ENCODE measurements at places on chromosomes 4 and X.

GRCh38 chrX:22339459-22339858, 66.7 kb downstream of the CBLL2 start:
- DNase-seq, result no peak

- no peak for DNase-seq
These were observed 312.8 kb upstream of the EPHA5 start for GRCh38 chr4:65983061-65983460.

GRCh38 chr4:169698331-169698730, 59.4 kb downstream of the HPF1 start:
- no peak for DNase-seq

GRCh38 chr4:47068986-47069385, 37.6 kb downstream of the GABRB1 start:
- no peak for DNase-seq

GRCh38 chrX:9072281-9072680, 38.4 kb upstream of the FAM9B start:
- DNase-seq, result no peak

GRCh38 chrX:134601240-134601765, 57.0 kb downstream of the PLAC1 start:
- no peak for DNase-seq

DNA sequence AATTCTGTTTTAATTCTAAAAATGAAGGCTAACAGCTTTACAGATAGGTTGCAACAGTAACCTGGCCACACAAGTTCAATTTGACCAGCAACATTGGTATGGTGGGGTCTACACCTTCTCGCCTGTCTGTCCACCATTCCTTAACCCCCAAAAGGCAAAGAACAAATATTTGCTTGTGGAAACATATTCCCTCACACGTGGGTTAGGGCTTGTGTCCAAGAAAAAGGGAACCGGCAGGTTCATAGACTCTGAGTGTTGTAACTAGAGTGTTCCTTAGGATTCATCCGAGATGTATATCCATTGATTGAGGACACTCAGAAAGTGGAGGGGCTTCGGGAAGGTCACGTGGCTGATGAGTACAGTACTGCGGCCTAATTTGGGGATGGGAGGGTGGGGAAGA, 54.1 kb downstream of the C4orf51 start:
- DNase-seq, result no peak

GRCh38 chr4:80711956-80712355, 318.6 kb upstream of the BMP3 start:
- DNase-seq, result no peak

- DNase-seq, result no peak
These were observed 386.6 kb upstream of the AADAT start for GRCh38 chr4:170476351-170476750.

GRCh38 chr4:26261405-26261804, 59.4 kb upstream of the RBPJ start:
- DNase-seq, result no peak

- DNase-seq, result no peak
These were observed 148.9 kb downstream of the MAML3 start for GRCh38 chr4:140004922-140005627.

DNA sequence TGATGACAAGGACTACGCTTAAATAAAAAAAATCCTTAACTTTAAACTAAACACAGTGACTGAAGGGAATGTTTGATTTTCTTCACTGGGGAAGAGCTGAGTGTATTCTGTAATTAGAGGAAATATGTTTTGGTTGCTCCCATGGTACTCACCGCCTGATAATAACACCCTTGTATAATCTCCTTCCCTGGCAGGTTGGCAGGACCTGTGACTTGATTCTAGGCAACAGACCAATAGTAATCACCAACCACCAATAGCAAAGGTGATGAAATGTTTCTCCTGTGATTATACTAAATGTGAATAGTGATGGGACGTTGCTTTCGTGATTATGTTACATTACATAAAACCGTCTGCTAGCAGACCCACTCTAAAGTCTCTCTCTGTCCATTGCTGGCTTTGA, 536.8 kb upstream of the CPEB2 start:
- DNase-seq, result no peak

DNA sequence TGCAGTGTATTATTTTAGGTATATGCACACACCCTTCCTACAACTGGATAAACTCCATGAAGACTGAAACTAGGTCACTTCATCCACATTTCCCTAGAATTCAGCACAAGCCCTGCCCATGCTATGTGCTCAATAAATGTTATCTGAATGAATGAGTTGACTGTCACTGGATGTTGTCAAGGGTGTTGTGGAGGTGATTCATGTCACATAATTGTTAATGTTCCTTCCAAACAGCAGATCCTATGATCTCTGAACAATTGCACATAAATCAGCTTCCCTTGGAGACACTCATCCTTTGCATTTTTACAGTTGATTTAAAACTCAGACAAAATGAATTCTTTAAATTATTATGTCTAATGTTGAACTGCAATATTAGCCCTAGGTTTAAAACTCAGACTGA, 154.7 kb downstream of the TSPAN5 start:
- DNase-seq, result no peak

DNA sequence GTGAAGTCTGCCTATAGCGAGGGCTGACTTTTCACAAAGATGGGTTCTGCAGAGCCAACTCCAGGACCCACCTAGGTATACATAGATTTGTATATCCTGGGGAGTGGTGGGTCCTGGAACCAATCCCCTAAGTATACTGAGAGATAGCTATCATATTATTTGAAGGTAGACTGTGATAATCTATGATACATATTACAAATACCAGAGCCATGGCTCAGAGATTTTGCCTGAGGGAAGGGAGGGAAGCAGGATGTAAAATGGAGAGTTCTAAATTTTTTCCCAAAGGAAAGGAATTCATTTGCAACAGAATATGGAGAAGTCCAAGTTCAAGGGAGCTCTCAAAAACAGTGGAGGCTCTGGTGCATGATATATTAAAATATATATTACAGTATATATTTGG, 7.2 kb downstream of the TCEAL3 start:
- no peak for DNase-seq

- no peak for DNase-seq
These were observed 444.3 kb upstream of the ATOH1 start for GRCh38 chr4:93384241-93384640.

GRCh38 chr4:17562157-17562556, 14.8 kb upstream of the LAP3 start:
- DNase-seq, result no peak

DNA sequence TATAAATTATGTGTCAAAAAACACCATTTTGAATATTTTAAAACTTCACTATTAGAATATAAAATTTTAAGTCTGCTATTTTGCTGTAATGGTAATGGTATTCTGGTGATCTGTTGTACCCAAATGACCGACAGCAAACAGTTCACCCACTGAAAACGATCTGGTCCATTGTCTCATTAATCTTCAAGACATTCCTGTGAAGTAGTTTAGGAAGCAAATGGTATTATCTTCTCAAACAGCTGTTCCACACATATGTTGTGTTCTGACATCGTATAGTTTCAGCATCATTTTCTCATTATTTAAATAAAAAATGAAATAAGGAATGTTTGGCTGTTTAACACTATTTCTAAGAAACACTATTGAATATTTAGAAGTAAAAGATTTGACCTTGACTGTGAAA, 98.1 kb downstream of the WWC2 start:
- DNase-seq, result no peak

DNA sequence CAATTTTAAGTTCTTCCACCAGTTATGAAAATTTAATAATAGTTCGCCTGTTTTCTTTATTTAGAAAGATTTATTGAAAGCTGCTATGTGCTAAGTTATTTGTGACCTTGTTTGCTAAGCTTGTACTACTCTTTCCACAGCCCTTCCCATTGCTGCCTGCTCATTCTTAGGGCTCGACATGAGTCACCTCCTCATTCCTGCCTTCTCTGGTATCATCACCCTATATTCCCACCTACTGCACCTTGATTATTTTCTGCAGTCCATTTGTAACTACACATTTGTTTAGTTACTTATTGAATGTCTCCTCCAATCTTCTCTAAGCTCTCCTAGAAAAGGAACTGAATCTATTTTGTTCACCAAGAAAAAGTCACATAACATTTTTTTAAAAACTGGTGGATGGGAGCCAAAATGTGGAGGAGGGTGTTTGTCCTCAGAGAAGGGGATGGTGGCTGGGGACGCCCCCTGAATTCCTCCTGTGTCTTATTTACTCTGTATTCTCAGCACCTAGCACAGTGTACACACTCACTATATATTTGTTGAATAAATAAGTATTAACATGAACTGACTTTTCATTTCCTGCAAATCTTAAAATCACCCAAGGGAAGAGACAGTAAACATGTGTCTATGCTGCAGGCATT, 3.7 kb upstream of the RAB9A start:
- no peak for DNase-seq

- DNase-seq, result no peak
These were observed 121.8 kb downstream of the PTTG2 start for GRCh38 chr4:38082021-38082420.

DNA sequence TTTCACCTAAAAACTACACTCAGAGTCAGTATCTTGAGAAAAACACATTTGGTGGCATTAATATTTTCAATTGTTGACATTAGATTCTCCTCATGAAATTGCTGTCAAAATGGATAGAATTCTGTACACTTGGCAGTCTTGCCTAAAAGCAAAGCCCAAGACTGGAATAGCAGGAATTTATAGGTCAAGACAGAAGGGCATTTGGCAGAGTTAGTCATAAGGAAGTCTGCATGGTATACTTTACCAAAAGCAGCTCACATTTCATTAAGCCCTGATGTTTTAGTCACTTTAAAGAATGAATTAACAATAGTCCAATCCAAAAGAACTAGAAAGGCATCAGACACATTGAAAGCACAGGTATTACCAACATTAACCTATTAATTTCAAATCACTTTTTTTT, 7.1 kb downstream of the CCDC160 start:
- no peak for DNase-seq

GRCh38 chrX:13093529-13094140, 49.2 kb upstream of the FAM9C start:
- DNase-seq, result no peak

DNA sequence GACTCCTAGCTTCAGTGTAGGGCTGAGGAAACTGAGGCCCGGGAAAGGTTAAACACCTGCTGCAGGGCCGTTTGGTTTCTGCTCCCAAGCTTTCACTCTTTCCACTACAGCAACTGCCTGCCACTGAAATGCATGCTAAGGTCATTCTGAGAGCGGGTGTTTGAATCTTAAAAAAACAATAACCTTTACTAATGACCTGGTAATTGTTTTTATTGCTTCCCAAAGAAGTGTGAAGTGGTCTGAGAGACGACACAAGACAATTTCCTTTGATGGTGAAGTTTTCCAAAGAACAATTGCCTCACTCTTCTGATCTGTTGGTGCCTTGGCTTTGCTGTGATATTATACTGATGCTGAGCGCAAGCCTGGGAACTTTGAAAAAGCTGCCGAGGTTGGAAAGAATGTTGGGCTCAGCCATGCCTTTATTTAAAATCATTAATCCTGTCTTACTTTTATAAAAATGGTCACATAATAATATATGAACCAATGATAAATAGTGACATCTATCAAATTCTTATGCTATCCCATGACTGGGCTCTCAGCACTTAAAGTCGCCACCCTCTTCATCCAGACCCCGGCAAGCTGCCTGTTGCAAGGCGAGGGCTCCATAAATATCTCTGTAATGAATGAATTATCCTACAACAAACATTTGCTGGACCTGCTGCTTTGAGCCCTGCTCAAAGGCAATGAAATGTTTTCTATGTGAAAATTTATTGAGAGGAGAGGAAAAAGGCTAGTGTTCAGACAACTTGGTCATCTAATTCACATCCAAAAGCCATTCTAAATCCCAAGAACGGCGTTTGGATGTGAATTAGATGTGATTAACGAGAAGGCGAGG, 67.8 kb upstream of the SOD3 start:
- DNase-seq, result no peak

GRCh38 chr4:133524369-133524768, 375.3 kb downstream of the PCDH10 start:
- DNase-seq, result no peak

DNA sequence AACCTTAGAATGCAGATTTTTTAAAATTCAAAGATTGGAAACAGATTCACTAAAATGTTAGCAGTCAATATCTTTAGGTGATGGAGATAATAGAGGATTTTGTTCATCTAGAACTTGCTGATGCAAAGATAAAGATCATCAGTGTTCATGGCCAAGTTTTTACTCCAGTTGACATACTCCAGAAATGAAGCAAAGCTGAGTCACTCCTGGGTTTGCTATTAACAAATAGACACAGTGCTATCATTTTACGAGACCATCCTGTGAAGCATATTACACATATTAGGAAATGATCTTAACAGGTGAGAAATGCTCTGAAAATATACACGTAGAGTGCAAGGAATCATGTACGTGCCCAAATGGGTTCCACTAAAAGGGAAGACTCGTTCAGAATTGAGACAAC, 170.6 kb upstream of the FAM9B start:
- no peak for DNase-seq

DNA sequence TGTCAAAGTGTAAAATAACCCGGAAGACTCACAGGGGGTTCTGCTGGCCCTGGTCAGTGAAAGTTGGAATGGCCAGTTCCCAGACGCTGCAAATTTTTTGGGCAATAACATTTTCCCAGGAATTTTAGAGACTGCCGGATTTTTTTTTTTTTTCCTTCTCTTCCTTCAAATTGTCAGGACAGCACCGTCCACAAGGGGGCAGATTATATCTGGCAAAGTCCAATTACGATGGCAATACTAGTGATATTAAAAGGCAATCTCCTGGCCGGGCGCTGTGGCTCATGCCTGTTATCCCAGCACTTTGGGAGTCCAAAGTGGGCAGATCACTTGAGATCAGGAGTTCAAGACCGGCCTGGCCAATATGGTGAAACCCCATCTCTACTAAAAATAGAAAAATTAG, 20.5 kb downstream of the SLC25A5 start:
- no peak for DNase-seq

- no peak for DNase-seq
These were observed 298.5 kb downstream of the KCTD8 start for GRCh38 chr4:44150091-44150576.

GRCh38 chrX:154382483-154383069, 3.5 kb downstream of the EMD start:
- DNase-seq, result no peak

DNA sequence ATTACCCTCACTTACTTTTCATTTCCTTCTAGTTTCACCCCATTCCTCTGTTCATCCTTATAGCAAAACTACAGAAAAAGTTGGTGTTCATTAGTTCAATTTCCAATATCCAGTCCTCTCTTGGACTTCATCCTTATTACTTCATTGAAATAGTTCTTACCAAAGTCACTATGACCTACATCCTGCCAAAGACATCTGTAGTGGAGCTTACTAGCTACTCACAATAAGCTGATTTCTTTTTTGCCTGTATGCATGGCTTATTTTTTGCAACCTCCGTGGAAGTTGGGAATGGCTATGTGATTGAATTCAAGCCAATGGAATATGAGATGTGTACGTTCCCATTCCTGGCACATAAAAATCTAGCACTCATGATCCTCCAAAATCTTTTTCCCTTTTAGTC, 4.6 kb upstream of the CDKL2 start:
- no peak for DNase-seq

- no peak for DNase-seq
These were observed 37.4 kb downstream of the MAML3 start for GRCh38 chr4:140116442-140117104.

- no peak for DNase-seq
These were observed 33.6 kb upstream of the ARX start for GRCh38 chrX:25049357-25049756.

GRCh38 chr4:84407554-84408407, 91.3 kb downstream of the NKX6-1 start:
- no peak for DNase-seq

- DNase-seq, result no peak
These were observed 89.6 kb downstream of the SHROOM2 start for GRCh38 chrX:9875801-9876200.

GRCh38 chrX:10620121-10620699, at the start of gene MID1:
Gene MID1, minus strand, starts transcription at chrX:10620585. Its CDS starts 53,038 bp downstream, at chrX:10567547.
- no peak for DNase-seq

Measured in stimulated activated CD8-positive, alpha-beta memory T cell treated with anti-CD3 and anti-CD28 coated beads, Interleukin-7, amount 100 ng/mL, for 24 hours (primary cell).